ENCODE measurements at places on chromosomes 16 and 17.
A peak's percentile ranks its signal among the peaks of the same experiment; 100 is the strongest.

DNA sequence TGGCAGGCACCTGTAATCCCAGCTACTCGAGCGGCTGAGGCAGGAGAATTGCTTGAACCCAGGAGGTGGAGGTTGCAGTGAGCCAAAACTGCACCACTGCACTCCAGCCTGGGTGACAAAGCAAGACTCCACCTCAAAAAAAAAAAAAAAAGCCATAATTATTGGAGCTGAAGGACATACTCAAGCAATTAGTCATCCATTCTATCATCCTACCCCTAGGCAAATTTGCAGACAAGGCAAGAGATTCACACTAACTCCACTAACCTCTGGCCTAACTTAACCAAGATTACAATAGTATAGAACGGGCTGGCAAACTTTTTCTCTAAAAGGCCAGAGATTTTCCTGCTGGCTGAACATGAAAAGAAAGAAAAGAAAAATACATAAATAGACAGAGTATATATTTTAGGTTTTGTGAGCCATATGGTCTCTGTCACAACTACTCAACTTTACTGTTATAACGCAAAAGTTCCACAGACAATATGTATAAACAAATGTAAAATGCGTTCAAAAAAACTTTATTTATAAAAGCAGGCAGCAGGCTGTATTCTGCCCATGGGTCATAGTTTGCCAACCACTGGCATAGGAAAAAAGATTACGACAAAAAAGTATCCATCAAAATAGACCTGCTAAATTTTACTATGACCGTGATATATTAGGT lies 29.7 kb downstream of the BRIP1 start:
- no peak for DNase-seq

DNA sequence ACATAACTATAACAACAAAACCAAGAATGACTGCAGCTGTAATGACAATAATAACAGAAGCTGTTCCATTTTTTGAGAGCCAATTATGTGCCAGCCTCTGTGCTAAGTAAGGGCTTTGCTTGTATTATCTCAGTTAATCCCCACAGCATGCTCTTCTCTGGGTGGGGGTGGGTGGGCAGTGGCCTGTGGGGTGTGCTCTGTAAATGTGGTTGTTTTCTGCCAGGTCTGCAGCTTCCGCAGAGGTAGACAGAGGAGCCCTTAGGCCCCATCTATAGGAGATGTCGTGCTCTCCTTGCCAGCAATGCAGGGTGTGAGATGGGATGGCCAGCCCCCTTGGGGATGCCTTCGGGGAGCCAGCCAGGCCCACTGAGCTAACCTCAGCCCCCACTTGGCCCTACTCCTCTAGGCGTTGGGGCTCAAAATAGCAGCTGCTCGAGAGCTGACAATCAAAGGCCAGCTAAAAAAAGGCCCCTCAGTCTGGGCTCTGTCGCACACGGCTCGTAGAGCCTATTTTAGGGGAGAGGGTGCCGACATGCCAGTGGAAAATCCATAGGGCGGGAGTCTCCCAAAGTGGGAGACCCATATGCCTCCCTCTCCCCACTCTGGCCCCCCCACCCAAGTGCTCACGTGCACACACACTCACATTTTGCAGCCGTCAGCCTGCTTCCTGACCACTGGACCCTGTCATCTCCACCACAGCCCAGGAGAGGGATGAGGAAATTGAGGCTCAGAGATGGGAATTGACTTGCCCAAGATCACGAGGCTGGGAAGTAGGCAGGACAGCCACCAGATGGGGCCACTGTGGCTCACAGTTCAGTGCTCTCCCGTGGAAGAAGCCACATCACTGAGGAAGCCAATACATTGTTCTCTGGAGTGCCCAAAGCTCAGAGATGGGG lies 15.8 kb downstream of the CDH16 start:
- no peak for DNase-seq

DNA sequence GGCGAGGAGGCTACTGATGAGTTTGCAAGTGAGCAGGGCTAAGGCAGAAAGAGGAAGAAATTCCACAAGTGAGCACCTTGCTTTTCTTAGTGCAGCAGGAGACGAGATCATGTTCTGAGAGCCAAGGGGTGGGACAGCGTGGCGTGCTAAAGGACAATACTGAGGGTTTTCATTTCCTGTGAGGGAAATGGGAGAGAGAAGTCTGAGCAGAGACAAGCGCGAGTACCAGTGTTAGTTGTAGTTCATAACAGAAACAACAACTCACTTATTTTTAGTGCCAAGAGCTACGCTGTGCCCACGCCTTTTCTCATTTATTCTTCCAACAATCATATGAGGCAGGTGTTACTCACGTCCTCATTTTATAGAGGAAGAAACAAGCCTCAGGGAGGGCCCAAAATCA lies 2.3 kb downstream of the SPACA3 start:
- DNase-seq = no peak

DNA sequence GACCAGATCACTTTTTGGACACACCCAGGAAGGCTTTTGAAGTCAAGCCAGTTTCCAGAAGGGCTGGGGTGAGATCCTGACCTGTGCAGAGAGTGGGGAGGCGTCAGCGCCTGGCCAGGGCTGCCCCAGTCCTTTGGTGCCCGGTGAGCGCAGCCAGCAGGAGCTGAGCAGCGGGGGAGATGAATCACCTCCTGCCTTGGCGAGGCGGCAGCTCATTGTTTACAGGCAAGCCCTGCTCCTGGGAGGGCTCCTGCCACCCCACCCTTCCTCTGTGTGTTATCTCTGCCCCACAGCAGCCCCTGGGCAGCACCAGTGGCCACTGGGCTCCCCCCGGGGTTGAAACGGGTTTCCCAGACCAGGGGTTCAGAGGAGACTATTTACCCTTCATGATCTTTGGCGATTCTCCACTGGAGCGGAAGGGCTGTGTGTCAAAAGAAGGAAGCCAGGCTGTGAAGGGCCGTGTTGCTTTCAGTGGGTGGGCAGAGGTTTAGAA lies 14.1 kb upstream of the ITGB4 start:
- no peak for DNase-seq

GRCh38 chr17:78266771-78267170 lies 35.3 kb downstream of the TMEM235 start:
- DNase-seq = no peak

DNA sequence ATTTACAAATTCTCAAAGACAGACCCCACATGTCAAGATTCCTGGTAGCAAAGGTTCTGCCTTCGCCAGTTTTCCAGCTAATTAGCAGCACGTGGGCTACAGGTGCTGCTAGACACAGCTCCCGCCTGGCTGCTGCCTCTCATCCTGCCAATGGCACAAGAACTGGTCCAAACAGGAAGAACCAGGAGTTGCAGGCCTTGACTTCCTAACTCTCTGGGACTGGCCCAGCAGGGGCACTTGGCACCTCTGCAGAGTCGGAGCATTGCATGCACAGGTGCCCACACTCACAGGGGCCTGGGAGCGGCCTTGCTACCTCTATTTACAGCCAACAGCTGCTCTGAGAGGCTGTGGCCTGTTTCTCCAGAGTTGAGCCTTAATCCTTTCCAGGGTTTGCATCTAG lies 39.6 kb downstream of the TK2 start:
- DNase-seq = no peak

DNA sequence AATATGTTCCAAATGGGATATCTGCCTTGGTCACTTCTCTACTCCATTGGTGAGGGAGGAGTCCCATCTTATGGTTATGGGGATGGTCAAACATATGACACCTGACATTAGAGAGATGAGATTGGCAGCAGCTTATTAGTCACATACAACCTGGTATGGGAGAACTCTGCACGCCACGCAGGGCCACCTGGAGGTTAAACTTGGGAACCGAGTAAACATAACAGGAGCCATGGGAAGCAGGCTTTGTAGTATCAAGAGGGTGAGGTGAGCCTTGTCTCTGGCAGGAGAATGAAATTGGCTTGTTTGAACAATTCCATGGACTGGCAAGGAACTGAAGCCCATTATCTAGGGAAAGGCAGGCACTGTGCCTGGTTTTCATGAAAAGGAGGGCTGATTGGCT lies 238.7 kb upstream of the ELAC2 start:
- DNase-seq = no peak

- DNase-seq = no peak
These were observed 54.8 kb downstream of the VAC14 start for GRCh38 chr16:70746040-70746707.

DNA sequence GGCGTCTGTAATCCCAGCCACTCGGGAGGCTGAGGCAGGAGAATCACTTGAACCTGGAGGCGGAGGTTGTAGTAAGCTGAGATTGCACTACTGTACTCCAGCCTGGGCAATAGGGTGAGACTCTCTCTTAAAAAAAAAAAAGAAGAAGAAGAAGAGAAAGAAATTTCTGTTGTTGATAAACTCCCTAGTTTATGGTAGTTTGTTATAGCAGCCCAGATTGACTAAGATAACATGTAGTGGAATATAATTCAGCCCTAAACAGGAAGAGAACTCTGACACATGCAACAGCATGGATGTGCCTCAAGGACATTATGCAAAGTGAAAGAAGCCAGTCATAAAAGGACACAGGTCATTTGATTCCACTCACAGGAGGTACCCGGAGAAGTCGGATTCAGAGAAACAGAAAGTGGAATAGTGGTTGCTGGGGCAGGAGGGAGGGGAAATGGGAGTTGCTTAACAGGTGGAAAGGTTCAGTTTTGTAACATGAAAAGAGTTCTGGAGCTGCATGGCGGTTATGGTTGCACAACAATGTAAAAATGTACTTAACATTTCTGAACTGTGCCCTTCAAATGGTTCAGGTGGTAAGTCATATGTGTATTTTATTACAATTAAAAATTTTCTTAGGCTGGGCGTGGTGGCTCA lies 26.0 kb upstream of the PRM1 start:
- DNase-seq = no peak

- DNase-seq = no peak
These were observed 21.8 kb upstream of the WFIKKN2 start for GRCh38 chr17:50813583-50813982.

DNA sequence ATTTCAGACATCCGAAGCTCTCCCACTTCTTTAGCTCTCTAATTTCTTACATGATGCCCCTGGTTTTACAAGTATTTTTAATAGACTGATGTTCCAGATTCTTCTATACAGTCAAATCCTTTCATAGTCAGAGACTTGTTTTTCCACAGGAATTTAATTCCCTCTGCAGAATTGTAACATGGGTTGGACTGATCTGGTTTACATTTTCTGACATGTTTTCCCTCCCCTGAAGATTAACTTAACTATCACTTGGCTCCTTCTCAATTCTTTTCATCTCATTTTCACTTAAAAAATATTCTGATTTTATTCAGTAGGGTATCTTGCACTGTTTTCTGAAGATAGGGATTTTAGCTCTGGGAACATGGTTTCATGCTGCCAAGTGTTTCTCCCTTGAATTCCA lies 352.2 kb downstream of the MAF start:
- DNase-seq = no peak

DNA sequence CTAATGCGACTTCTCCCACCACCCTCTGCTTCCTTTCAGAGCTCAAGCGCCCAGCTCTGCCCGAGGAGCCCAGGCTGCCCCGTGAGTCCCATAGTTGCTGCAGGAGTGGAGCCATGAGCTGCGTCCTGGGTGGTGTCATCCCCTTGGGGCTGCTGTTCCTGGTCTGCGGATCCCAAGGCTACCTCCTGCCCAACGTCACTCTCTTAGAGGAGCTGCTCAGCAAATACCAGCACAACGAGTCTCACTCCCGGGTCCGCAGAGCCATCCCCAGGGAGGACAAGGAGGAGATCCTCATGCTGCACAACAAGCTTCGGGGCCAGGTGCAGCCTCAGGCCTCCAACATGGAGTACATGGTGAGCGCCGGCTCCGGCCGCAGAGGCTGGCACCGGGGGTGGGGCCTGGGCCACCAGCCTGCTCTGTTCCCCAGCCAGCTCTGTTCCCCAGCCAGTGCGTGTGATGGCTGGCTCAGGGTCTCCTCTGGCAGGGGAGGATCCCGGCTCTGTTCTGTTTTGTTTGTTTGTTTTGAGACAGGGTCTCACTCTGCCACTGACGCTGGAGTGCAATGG lies 18.7 kb downstream of the CRISPLD2 start:
- no peak for DNase-seq

DNA sequence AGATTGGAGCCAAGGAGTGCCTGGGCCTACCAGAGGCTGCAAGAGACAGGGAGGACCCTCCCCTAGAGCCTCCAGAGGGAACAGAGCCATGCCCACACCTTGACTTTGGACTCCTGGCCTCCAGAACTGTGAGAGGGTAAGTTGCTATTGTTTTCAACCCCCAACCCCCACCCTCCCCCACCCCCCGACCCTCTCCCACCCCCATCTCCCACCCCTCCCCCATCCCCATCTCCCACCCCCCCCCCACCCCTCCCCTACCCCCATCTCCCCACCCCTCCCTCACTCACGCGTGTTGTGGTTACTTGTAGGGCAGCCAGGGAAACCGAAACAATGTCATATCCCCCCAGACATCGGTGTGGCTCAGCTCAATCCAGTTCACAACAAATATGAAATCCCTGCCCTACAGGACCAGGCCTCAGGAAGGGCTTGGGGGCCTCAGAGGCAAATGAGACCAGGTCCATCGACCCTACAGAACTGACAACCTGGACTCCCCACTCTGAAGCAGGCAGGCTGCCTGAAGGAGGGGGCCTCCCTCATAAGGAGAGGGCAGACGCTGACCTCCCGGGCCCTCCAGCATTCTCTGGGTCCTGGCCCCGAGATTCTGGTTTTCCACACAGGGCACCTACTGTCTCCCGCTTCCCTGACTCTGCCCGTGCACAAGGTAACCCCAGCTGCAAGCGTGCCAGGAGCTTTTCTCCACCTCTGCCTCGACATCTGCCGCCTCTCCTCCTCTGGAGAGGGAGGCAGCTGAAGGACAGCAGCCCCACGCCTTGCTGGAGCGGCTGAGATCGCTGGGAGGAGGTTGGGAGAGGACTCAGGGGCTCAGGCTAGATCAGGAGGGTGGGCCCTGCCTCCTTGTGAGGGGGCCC lies 3.0 kb upstream of the ZCCHC14 start:
- no peak for DNase-seq

DNA sequence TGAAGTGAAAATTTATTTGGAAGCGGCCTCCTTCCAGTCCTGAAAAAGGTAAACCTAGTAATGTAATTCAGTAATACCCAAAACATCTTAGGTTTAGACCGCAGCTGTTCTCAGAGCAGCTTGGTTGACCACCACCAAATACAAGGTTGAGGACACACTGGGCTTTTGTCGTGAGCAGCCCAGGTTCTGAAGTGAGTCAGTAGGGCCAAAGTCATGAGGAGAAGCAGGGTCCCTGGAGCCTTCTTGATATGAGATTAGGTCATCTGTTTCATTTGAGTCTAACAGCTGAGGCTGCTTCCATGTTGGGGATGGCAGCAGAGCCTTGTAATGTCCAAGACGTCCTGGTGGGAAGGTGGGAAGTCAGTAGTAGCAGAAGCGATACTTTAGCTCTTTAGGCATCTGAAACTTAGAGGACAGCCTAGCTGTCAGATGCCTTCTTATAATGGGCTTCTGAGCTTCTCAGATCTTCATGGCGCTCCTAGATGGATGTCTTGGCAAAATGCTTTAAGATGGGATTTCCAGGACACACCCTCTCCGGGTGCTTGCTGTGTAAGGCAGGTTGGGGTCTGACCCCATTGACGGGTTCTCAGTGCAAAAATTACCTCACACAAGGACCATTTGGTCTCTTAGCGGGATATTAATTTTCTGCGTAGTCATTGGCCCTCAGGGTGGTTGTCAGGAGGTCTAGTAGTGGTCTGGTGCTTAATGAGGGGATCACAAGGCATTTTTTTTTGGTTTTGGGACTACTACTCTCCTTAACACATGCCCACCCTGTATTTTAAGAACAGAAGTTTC lies 2.4 kb downstream of the ALKBH5 start:
- DNase-seq = no peak

GRCh38 chr16:86519649-86520316 lies 9.5 kb downstream of the FOXF1 start:
- DNase-seq = peak; percentile 64

All from activated naive CD4-positive, alpha-beta T cell treated with anti-CD3 and anti-CD28 coated beads, Interleukin-2, amount 10 ng/mL, durations not matched to agents 7 days and 5 days (primary cell).